Activated CD8-positive, alpha-beta memory T cell treated with anti-CD3 and anti-CD28 coated beads, Interleukin-2, amount 50 U/mL, for 4 hours (primary cell): ENCODE measurements at places on chromosomes 3 and 15.

DNA sequence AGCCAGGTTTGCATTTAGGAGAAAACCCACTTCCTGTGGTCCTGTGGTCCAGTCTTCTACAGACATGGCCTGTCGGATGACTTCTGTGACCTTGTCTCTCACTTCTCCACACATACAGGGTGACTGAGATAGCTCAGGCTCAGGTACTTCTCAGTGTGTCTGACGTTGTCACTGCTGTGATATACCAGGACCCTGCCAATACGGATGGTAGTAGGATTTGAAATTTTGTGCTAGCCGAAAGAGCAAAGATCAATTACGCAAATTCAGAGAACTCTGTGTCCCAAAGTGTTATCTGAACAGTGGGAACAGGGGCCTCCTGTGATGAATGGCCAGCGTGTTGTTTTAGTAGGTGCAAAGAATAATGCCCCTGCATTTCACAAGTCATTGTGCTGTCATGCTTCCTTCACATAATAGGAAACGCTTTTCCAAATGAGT lies 128.9 kb downstream of the MCTP2 start:
- no peak for DNase-seq

GRCh38 chr3:133301194-133301593 lies 98.7 kb upstream of the BFSP2 start:
- no peak for DNase-seq

DNA sequence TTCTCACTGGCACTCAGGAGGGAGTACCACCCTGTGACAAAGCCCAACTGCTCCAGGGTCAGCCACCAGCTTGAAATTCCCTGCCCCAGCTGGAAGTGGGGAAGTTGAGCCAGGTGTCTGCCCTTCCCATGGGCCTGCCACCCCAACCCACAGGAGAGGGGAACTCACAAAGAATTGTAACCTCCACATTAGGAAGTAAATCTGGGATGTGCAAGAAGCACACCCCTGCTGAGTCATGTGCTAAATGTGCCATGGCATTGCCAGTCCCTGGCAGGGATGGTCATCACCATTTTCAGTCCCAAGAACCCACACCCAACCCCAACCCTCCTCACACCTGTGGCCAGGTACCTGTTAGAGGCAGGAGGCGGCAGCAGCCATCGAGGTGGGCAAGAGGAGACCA lies 165.2 kb upstream of the THBS1 start:
- DNase-seq, result no peak

DNA sequence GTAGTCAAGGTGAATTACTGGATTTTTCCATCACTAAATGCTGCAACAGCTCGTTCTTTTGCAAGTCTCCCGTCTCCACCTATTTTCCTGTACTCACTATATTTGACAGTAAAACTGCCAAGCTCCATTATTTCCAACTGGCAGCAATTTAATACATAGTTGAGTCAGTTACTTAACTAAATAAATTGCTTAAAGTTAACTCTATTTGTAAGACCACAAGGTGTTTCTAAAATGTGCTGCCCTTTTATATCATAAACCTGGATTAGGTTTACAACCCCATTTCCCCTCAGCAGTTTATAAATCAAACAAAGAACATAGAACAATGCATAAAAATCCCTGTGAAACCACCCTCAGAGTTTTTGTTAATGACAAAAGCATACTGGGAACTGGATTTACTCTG lies 211.4 kb upstream of the DPH6 start:
- no peak for DNase-seq

- no peak for DNase-seq
Measured at GRCh38 chr3:143414571-143415253, 295.1 kb downstream of the CHST2 start.

DNA sequence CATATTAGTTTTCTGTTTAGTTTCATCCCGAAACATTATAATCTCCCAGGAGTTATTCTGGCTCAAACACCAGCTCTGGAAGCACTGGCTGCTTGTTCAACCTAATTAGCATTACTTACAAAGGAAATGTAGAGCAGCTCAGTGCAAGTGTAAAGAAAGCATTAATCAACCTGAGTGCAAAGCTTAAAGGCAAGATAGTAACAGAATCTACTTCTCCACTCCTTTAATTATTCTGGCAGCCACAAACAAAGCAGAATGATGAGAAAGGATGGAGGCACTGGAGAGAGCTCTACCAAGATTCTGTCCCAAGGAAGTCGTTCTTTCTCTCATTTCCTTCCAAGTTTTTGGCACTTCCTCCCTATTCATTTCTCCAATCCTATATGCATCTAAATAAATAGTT lies 1384.0 kb downstream of the ZPLD1 start:
- no peak for DNase-seq

- no peak for DNase-seq
Measured at GRCh38 chr15:26879706-26880105, 12.8 kb downstream of the GABRA5 start.

GRCh38 chr3:11736136-11736833 lies 92.6 kb upstream of the VGLL4 start:
- DNase-seq, result no peak

DNA sequence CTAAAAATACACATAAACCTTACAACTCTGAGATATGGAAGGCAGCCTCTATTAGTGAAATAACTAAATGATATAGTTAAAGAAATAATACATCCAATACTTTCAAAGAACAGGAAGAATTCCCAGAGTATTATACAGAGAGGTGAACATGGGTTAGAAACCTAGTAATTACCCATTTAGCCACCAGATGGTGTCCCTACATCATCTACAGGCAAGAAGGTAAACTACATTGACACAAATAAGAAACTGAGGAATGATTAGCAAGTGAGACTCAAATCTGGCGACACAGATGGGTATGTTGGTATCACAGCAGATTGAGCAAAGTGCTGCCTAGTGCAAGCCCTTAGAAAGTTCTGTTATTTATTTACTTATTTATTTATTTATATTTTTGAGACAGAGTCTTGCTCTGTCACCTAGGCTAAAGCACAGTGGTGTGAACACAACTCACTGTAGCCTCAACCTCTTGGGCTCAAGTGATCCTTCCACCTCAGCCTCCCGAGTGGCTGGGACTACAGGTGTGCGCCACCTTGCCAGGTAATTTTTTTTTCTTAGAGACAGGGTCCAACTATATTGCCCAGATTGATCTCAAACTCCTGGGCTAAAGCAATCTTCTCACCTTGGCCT lies 28.2 kb downstream of the NEK4 start:
- no peak for DNase-seq

DNA sequence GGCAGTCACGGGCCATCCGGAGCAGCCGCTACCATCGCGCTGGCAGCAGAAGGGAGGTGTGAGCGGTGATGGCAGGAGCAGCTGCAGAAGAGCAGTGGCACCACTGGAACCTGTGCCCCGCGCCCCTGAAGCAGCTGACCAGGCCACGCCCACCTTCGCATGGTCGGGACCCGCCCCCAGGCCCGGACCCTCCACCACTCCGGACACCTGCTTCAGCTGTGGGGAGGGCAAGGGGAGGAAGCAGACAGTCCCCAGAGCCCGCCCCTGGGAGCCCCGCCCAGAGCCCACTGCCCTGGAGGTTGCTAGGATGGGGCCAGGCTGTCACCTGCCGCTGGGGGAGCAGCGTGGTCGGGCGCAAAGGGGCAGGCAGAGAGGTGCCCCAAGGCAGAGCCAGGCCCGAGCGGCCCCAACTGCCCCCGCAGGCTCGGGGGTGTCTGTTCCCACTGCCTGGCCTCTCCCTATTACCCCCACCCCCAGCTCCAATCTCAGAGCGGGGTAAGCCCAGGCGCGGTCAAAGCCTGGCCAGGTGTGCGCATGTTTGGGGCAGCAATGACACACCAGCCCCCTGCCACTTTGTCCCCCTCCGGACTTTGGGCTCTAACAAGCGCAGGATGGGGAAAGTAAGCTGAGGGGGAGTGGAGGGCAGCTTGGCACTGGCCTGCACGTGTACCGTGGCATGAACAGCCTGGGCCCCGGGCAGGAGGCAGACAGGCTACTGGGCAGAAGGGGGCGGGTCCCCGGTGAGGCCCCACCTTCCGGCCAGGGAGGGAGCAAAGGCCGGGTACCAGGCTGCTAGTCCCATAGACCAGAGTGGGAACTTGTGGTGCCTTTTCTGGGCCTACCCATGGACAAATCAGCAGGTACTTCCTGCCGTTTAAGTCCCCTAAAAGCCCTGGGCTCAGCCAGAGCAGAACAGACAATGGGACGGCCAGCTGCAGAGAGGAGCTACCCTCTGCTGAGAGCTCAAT lies 8.7 kb downstream of the SPCS1 start:
- DNase-seq, result no peak

- DNase-seq, result no peak
Measured at GRCh38 chr15:29018995-29019976, 133.5 kb downstream of the APBA2 start.

DNA sequence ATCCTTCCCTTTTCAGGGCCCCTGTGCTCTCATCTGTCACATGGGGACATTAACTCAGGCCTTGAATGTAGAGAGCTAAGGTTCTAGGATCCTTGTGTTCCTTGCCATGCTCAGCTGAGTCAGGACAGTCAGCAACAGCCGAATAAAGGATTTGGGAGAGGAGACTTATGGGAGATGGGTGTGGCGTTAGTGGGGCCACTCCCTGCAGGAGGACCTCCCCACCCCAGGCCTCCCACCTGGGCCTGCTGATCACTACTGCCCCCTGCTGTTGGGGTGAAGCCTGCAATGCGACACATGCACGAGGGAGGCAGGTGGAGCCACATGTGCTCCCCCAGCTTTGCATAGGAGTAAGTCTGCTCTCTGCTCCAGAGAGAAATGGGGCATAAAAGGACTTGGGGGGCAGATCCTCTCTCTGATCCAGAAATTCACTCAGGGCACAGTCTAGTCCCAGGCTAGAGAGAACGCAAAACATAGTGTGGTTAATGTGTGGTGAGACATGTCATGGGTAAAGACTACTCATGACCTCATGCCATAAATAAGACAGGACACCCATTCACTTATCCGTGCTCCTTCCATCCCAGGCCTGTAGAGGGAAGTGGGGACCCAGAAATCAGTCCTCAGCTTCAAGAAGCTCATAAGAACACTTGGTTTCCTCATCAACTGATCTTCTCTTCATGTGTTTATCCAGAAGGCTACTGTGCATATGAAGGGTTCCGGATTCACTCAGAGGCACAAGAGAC lies 19.4 kb downstream of the RBP1 start:
- DNase-seq, result no peak

GRCh38 chr15:28014623-28015200 lies 84.4 kb downstream of the OCA2 start:
- no peak for DNase-seq

GRCh38 chr15:36495456-36495991 lies 83.9 kb upstream of the CDIN1 start:
- no peak for DNase-seq
